Brain (organoid and tissue), 16 donors: ENCODE measurements at places on chromosomes 5 and 9. TPM values are rescaled to one million over a fixed set of nuclear protein-coding genes. Genes with fewer than 3 reads are reported as not detected.

Gene ROR2
- 4.8 TPM for polyA plus RNA-seq

Gene N4BP3
- polyA plus RNA-seq = 8.8 TPM

Gene ANKRD20A1
- not detected for polyA plus RNA-seq

Gene PCDHA9
- polyA plus RNA-seq = not detected

Gene SLC6A18
- polyA plus RNA-seq = not detected

Gene SPATA31C1
- polyA plus RNA-seq = 0.08 TPM

Gene MEIKIN
- not detected for polyA plus RNA-seq

Gene F12
- 3.7 TPM for polyA plus RNA-seq

Gene TAL2
- 2.8 TPM for polyA plus RNA-seq

Gene SEMA5A
- 2.5 TPM for polyA plus RNA-seq

Gene TRIM36
- 19.6 TPM for polyA plus RNA-seq

Gene LCN9
- polyA plus RNA-seq = not detected

Gene GZMA
- polyA plus RNA-seq = 0.66 TPM

Gene GABRA6
- polyA plus RNA-seq = not detected

Gene TEX48
- not detected for polyA plus RNA-seq

Gene ANKRD18A
- 2.0 TPM for polyA plus RNA-seq

Gene FOXD4
- polyA plus RNA-seq = not detected

Gene SOX30
- polyA plus RNA-seq = not detected

Gene SLIT3
- polyA plus RNA-seq = 2.6 TPM

Gene EPB41L4B
- 13.4 TPM for polyA plus RNA-seq

Gene MRNIP
- 24.3 TPM for polyA plus RNA-seq

Gene LECT2
- not detected for polyA plus RNA-seq

Gene ECSCR
- 10.6 TPM for polyA plus RNA-seq

Gene GNA14
- polyA plus RNA-seq = 1.7 TPM

Gene TSLP
- 1.1 TPM for polyA plus RNA-seq

Gene CCDC180
- 1.4 TPM for polyA plus RNA-seq

Gene CTSL
- polyA plus RNA-seq = 32.4 TPM

Gene IL3
- not detected for polyA plus RNA-seq

Gene UGT3A2
- 0.22 TPM for polyA plus RNA-seq

Gene BSPRY
- polyA plus RNA-seq = 20.8 TPM

Gene ZNF483
- 2.9 TPM for polyA plus RNA-seq

Gene P4HA2
- polyA plus RNA-seq = 8.4 TPM
